ENCODE measurements at places on chromosomes 6 and 20.

DNA sequence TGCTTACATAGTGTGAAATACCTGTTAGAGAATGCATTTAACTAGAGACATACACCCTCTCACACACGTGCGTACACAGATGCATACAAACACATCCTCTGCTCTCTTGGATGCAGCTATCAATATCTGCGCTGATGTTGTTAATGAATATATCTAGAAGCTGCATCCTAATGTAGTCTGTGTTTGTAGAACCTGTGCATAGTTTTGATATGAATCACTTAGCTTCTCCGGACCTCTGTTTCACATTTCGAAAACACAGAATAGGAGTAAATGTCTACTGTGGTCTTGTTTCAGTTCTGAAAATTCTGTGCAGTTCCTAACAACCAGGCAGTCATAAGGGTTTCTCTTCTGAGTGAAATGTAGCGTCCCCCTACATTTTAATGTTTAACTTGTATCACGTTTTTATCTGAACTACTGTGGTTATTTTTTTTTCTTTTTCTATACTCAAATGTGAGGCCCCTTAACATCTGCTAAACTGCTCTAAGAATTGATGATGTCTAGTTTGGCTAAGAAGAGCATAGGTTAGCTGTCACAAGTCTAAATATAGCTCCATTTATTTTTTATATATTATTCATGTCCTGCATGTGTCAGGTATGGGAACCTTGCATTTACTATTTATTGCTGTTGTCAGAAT is 254.5 kb downstream of the TMEM242 start:
- no peak for DNase-seq

DNA sequence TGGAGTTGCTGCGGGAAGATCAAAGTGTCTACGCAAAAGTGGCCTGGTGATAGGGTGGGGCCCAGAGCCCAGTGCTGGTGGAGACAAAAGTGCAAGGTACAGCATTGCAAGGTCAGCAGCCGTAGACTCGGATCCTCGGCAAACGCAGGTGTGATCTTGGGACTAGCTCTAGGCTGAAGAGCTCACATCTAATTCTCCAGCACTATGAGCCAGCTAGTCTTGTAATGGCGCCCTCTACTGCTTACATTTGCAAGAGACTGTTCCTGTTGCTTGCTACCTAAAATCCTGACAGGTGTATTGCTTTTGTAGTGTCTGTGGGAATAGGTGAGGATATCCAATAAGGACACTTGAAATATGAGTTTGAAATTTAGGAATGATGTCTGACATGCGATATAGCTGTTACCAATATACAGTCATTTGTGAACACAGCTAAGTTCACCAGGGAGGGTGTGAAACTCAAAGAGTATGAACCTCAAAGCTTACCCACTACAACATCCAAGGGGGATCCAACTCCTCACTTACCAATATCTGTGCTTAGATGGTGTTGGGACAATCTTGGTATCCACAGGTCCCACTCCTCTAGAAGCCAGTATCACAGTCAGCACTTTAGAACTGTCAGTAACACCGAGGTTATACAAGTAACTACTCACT is 58.4 kb downstream of the PDE7B start:
- no peak for DNase-seq

DNA sequence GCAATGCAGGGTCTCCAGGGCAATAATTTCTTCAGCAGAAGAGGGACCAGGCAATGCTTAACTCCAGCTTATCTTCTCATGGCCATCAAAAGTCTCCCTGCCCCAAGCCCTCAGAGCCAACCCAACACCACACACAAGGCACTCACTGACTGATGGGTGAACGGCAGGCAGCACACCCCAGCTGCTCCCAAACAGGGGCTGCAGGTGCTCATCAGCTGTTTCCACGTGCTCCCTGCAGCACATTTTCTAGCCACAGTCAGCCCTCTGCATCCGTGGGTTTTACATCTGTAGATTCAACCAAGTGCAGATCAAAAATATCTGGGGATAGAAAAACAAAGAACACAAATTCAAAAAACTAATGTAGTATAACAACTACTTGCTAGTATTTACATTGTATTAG is 4.0 kb upstream of the GABRR1 start:
- no peak for DNase-seq

- DNase-seq = no peak
These were observed 15.7 kb downstream of the NKX2-2 start for GRCh38 chr20:21498195-21498594.

DNA sequence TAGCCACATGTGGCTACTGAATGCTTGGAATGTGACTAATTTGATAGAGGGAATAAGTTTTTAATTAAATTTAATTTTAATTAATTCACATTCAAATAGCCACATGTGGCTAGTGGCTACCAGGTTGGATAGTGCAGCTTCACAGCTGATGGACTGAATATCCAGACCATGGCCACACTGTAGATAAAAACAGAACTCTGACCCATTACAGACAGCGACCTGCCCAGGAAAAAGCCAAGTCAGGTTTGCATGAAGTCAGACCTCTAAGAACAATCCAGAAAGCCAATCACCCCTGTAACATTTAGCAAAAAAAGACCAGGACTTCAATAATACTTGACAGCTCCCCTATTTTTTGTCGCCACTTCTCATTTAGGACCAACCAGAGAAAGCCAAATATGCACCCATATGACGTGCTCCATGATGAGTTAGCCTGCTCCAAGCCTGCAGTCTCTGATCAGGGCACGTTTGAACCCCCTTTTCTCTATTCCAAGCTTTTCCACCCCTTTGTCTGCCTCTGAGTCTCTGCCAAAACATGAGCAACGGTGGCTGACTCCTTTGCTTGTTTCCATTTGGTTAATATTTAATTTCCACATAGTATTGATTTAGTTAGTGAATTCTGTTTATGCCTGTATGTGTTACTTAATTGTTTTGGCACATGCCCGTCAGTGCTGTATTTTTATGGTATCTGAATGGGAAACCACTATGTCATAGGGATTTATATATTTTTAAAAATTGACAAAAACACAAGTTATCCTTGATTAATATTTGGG is 636.3 kb downstream of the UTRN start:
- DNase-seq = no peak

GRCh38 chr20:44765701-44766347 is 20.2 kb downstream of the KCNK15 start:
- DNase-seq = no peak

- peak; percentile 88 for DNase-seq
These were observed at the start of gene SNPH for GRCh38 chr20:1266167-1266973. TSS of gene SNPH (plus strand) at chr20:1266294. CDS start at chr20:1296240, 29,946 bp downstream.

- DNase-seq = peak; percentile 7
These were observed 125.8 kb upstream of the SPTLC3 start for GRCh38 chr20:12882832-12883506.
